ENCODE measurements at places on chromosomes 2 and 18.

GRCh38 chr2:136135921-136136906 is 18.3 kb upstream of the CXCR4 start:
- DNase-seq, result no peak

DNA sequence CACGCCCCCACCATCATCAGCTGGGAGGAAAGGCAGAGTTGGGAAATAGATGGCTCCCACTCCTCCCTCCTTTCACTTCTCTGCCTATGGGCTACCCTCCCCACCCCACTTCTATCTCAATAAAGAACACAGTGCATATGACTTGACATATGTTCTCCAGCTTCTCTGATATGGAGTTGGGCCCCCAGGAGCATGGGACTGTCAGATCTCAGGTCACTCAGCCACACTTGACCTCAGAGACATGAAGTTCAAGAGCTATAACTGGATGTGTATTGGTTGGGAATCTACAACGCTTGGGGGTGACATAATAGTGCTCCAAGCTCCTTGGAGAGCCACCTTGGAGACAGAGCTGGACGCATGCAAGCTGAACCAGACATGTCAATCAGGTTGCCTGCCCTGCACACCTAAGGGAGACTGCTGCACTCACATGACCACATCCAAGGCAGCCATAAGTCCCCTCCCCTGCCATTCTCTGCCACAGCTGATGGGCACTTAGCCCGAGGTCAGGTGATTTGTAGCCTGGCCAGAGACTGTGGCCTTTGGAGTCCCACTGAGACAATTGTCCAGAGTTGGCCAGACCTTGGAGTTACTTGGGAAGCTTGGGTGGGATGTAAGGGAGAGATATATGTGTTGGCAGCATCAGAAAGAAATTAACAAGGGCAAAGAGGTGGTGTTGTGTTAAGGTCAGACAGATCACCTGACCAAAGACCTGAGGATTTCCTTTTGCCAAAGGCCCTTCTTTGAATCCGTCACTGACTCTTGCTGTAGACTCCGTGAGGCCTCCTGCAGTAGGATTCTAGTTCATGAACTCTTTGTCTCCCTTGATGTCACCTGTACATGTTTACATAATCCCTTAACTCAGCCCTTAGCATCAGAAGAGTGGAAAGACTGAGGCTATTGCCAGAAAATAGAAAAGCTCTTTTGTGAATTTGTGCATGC is 3.7 kb downstream of the INHA start:
- DNase-seq, result no peak

DNA sequence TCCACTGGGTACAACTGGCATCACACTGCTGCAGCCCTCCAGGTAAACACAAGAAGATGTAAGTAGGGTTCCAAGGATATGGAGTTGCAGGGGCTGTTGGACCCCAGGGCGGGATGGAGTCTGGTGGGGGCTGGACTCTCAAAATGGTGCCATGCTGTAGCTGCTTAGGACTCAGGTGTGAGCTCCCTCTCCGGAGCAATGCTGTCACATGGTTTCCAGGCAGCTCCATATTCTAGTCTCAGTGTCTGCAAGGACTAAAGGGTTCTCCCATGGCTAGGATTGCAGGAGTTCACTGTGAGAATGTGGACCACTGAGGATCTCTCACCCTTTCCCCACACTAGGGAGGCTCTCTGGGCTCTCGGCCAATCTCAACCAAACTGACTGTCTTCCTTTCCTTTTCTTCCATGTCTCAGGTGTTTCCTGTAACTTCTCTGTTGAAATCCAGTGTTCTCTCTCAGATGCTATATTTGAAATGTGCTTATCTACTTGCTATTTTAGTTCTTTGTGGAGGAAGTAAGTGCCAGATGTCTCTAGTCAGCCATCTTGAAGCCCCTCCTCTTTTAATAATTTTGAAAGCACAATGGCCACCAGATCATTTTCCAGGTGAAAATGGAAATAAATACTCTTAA is 57.6 kb downstream of the CCNT2 start:
- no peak for DNase-seq

DNA sequence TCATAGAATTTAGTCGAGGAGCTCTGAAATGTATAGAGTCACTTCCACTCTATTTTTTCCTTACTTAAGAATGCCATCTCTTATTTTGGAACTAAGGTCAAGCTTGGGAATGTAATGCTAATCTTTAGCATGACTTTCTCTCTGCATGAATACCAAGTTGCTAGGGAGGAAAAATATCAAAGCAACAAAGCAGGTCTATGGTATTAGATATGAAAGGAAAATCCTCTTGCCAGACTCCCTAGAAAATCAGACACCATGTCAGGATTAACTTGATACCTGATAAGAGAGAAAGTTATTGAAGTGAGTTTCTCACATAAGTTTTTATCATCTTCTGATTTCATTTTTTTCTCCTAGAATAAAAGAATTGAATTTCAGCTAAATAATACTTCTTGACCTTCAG is 341.7 kb upstream of the ZNF804A start:
- DNase-seq, result no peak

DNA sequence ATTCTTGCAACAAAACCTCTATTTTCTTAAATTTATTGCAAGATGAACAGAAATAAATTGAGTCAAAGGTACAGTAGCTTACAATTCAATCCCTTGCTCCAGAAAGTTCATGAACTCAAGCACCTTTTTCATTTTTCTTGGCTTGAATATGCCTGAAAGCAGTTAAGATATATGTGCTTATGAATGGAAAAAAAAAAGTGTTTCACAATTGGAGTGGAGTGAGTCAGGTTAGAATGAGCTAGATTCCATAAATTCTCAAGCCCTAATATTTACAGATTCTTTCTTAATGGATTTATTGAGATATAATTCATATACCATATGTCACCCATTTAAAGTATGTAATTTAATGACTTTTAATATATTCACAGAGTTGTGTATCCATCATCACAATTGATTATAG is 39.6 kb upstream of the NEMP2 start:
- no peak for DNase-seq

DNA sequence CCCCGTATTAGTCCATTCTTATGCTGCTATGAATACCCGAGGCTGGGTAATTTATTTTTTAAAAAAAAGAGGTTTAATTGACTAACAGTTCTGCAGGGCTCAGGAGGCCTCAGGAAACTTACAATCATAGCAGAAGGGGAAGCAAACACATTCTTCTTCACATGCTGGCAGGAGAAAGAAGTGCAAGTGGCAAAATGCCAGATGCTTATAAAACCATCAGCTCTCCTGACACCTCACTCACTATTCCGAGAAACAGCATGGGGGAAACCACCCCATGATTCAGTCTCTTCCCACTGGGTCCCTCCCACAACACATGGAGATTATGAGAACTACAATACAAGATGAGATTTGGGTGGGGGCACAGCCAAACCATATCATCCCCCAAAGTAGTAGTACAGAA is 2148.5 kb upstream of the PIK3C3 start:
- DNase-seq, result no peak

- DNase-seq, result no peak
Observed at GRCh38 chr2:38824906-38825305, 46.9 kb downstream of the GEMIN6 start.

DNA sequence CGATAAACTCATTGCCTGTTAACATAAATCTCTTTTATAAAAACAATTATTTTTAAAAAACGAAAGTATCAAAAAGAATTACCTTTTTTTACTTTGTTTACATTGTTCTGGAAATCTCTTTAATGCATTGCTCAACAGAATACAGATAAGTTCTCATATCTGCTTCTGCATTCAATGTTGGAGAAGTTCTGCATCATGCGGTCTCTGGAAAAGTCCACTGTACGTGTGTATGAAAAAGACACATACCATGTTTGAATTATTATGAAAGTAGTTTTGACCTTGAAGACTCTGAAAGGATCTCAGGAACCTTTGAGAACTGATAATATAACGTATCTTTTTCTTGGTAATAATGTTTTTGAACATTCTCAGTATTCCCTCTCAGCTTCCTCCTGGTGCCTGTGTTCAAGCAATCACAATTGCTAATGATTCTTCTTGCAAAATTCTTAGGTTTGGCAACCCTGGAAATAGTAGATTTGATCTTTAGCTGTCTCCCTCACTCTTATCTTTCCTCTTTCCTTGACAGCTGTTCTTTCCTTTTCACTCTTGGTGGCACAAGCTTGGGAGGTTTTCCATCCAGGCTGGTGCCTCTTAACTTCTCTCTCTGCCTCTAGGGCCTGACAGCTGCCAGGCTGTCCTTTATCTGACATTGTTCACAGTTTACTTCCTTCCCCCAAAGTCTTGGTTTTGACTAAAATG is 12.4 kb upstream of the IL1R1 start:
- DNase-seq, result no peak

DNA sequence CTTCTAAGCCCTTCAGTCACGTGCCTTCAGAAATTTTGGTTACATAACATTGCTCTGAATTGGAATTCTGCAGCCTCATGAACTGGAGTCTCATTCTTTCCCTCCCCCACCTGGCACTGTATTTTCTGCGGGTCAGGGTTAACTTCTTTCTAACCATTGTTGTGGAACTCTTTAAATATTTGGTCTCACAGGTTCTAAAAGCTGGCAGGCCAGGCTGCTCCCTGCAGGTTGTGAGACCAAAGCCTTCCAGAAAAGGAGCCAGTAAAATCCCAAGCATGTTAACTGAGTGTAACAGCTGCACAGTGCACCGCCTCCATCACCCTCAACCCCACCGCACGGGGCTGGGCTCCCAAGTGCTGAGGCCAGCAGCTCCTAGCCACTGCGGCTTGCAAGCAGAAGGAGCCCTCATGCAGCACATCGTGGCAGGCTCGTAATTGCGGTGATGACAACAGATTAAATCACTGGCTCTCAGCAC is 174.1 kb upstream of the ALPP start:
- no peak for DNase-seq
